HS-5 (cell line): ENCODE measurements at places on chromosomes 2 and 18.
A peak's percentile ranks its signal among the peaks of the same experiment; 100 is the strongest.

- no peak for DNase-seq
These were observed 969 bp upstream of the ALKAL2 start for GRCh38 chr2:288758-289361.

GRCh38 chr2:239411549-239412319 lies 10.9 kb upstream of the HDAC4 start:
- no peak for DNase-seq

- DNase-seq, result no peak
These were observed 190.5 kb downstream of the RND3 start for GRCh38 chr2:150296770-150297546.

DNA sequence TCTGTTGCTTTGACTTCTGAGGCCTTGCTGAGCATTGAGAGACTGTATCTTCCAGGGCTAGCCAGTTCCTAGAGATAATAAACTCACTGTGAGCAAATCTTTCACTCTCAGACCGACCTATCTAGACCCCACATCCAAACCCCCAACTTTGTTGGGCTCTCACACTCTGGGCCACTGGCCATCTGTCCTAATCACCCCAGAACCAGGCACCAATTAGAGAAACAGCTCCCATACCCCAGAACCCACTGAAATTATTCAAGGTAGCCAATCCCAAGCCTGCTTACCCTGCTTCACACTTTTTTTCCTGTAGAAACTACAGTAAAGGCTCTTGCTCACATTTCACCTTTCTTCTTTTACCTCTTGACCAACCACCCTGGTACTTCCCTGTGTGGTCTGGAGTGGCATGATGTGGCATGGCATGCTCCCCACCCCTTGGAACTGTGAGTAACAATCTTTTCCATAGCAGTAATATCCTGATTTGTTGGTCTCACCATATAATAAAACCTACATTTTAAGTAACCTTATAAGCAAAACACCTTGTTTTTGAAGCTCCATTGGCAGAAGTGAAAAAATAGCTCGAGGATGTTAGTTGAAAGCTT lies 55.2 kb downstream of the ANKRD12 start:
- no peak for DNase-seq

DNA sequence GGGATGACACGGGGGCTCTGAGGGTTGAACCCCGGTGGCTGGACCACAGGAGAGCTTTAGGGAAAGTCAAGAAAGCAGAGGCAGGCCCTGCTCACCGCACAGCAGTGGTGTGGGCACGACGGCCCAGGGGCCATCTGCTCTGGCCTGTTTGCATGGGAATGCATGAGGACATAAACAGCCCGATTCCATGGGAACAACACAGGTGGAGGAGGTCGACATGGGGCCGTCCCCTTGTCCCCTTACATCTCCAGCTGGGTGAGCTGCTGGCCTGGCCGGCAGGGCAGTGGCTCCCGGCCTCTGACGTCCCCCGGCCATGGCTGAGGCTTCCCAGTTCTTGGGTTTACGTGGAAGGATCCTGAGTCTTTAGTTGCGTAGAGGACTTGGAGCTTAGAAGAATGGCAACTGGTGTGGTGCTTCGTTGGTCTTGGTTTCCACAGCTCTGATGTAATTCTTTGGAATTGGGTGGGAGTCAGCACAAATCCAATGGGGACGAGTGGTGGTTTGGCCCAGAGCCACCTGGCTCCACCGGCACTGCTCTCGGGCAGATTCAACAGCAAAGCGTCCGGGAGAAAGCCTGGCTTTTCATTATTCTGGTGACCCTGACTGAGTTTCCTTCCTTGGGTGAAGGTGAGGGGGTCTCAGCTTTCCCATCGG lies 98.3 kb upstream of the HDAC4 start:
- DNase-seq, result no peak

DNA sequence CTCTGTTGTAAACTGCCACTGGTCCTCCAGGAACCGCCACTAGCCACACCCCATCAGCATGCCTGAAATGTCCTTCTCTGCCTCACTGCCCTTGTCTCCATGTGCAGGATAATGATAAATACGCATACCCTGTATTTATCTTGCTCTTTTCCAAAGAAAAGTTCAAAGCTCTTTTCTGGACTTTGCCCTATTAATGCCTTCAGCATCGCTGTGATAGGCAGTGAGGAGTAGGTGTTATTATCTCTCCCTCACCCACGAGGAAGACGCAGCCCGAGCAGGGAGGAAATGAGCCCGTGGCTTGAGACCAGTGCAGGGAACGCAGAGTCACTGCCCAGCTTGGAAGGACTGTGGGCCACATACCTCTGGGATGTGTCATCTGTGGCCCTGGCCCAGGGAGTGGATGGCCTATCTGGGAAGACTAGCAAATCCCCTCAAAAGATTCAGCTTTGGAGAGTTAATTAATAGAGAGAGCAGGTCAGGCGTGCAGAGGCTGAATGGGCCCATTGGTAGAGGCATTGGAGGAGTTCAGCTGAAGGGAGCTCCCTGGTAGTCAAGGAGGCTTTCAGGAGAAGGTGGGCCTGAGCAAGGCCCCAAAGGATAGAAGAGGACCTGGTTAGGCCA lies 39.5 kb upstream of the MCFD2 start:
- DNase-seq, result peak; percentile 84

- DNase-seq, result no peak
These were observed 2113.3 kb upstream of the PIK3C3 start for GRCh38 chr18:39841482-39842365.

DNA sequence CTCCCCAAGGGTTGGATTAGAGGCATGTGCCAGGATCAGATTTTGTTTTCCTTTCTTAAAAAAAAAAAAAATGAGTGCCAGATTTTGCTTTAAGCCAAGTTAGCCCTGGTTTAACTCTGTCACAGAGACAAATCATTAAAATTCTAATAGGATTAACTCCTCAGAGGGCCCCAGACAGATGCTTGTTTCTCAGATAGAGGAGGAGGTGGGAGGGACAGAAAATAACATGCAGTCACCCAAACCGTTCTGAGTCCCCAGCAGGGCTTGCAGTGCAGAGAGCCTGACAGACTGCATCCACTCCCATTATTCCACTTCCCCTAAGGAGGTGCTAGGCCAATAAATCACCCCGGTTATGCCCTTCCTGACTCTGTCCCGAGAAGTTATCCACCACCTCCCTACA lies 6.3 kb upstream of the PROKR1 start:
- no peak for DNase-seq

GRCh38 chr2:39998617-39999016 lies 219.6 kb upstream of the THUMPD2 start:
- DNase-seq, result no peak

DNA sequence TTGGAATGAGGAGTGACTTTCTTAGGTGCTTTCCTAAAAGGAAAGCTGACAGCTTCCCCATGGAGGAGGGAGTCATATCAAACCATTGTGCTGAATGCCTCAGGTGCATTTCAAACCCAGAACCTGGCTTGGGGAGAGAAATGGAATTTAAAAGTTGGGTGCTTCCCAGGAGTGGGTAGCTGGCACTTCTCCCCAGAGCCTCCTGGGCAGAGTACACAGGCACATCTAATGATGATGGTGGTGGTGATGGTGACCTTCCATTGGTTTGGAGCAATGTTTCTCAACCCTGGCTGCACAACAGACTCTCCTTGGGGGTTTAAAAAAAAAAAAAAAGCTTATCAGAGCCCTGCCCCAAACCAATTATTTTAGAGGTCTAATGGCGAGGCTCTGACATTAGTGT lies 8.3 kb downstream of the FOSL2 start:
- DNase-seq, result no peak

DNA sequence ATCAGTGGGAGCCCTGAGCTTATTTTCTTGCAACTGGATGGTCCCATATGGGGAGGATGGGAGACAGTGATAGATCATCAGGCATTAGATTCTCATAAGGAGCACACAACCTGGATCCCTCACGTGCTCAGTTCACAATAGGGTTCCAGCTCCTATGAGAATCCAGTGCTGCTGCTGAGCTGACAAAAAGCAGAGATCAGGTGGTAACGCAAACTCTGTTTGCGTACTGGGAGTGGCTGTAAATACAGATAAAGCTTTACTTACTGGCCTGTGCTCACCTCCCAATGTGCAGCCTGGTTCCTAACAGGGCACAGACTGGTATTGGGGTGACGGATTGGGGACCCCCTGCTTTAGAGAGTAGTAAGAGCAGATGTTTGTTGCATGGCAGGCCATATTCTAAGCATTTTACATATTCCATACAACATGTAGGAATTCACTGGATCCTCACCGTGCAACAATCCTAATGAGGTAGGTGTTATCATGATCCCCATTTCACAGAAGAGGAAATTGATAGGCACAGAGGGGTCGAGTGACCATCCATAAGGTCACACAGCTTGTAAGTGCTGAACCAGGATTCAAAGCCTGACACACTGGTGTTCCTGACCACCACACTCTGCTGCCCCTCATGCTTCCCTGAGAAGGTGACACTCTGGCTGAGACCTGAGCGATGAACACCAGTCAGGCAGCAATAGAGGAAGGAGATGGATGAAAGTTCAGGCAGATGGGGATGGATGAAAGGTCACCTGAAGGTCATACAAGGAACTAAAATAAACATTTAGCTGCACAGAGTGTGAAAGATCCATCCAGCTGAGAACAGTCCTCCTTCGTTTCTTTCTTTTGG lies 15.7 kb upstream of the MAT2A start:
- no peak for DNase-seq

GRCh38 chr2:68746408-68746807 lies 11.8 kb downstream of the ARHGAP25 start:
- no peak for DNase-seq

DNA sequence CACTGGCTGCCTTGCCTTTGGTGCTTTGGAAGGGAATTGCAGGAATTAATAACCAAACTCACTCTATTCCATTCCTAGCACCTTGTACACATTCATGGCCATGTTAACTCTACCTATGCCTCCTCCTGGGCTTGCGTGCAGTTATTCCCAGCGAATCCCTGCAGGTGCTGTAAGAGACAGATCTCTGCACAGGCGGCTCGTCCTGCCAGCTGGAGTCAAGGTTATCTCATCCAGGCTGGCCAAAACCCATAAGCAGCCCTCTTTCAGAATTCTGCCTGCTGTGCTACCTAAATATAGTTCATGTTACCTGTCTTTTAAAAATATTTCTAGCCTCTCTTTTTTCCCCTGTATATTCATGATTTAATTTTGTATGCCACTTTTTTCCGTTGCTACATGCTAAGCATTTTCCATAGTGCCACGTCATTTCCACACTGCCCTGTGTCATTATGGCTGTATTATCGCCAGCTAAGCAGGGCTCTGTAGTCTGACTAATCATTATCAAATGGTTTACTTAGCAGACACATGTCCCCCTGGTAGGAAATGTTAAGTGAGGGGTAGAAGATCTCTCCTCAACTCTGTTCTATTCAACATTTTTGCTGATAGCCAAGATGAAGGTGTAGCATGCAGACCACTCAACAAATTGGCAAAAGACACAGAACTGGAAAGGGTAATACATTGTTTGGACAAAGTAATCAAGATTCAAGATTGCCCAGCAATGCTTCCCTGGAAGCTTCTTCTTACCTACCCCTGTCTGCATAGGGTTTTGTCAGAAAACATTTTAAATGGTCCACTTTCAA lies 79.7 kb upstream of the TAF1B start:
- no peak for DNase-seq

DNA sequence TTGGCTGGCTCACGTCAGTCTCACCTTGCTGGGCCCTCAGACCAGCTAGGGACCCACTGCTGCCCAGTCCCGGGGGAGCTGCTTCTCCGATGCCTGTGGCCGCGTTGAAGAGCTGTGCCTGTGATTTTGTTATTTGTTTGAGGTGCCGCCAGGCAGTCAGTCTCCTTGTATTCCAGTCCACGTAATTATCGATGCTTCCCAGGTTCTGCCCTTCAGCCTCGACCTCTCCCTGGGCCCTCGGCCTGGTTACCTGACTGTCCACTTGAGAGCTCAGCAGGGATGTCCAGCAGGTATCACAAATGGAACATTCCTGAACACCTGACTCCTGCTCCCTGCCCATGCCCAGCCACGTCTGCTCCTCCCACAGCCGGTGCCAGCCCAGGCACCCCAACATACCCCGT lies 195.9 kb upstream of the HS6ST1 start:
- DNase-seq, result no peak

- DNase-seq, result no peak
These were observed 114.4 kb upstream of the HAAO start for GRCh38 chr2:42906557-42907411.

DNA sequence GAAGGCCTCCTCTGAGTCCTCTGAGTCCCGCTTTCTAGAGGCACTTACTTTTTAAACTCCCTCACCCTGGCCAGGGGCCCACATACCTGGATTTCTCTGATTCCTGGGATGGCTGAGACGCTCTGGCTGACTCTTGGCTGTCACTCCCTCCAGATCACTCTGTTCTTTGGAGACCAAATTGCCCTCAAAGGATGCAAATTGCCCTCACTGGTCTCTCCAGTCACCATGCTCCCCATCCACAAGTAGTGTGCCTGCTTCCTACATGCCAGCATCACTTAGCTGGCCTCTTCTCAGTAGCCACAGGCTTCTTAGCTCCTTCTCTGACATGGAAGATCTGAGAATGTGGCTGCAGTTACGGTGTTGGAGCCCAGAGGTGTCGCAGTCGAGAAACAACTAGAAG lies 41.3 kb upstream of the CCDC68 start:
- DNase-seq, result no peak

- DNase-seq, result no peak
These were observed 114.5 kb downstream of the AGAP1 start for GRCh38 chr2:235608200-235608887.

DNA sequence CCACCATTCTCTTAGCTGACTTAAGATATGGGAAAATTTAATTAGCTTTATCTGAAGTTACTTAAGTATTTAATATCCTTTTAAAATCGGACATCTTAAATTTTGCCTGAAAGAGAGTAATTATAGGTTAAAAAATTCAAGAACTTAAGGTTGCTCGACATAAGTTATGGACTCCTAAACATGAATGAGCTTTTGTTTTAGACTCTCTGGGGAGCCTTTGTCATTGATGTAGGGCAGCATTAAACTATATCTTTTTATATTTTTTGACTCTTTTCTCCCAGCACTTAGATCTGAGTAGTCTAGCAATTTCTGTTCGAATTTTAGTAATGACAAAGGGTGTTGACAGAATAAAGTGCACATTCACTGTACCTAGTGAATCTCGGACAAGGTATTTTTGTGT lies 4.7 kb downstream of the PHLPP1 start:
- DNase-seq, result no peak

DNA sequence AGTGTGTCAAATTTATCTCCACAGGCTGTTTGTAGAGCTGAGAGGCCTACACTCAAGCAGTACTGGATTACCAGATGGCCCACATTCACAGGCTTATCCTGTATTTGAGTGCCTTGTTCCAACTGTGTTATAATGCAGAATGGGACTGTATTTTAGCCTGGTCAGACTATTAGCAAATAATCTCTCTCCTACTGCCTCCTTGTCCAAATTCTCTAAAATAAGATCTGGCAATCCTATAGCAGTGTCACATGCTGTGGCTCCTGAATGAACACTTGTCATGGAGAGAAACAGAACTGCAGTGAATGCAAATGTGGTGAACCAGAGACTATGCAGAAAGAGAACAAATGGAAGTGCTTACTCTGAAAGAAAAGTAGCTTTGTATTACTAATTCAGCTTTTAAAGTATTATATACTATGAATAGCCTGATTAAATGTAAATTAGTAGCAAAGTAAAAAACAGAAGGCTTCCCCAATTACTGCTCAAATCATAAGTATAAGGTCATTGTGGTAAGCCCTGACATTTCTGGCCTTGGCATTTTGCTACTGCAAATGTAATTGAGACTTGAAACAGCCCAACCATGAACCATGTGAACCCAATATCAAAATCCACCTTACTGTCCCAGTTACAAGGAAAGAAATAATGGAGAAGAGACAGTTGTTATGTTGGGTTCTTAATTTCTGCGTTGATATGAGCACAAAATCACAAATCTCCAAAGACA lies 80.0 kb downstream of the MAP4K3 start:
- no peak for DNase-seq
